Esophagus mucosa (tissue), 1 donor: ENCODE measurements at places on chromosomes 3 and 15. TPM values are rescaled to one million over a fixed set of nuclear protein-coding genes. Genes with fewer than 3 reads are reported as not detected.

Gene DLL4
- 1.1 TPM for total RNA-seq

Gene SPINK8
- 1.6 TPM for total RNA-seq

Gene IQCF5
- not detected for total RNA-seq

Gene UBE2Q2
- 20.9 TPM for total RNA-seq

Gene COL6A5
- 0.16 TPM for total RNA-seq

Gene FAN1
- 8.3 TPM for total RNA-seq

Gene COL7A1
- total RNA-seq, result 86.4 TPM

Gene ONECUT1
- not detected for total RNA-seq

Gene CCDC54
- not detected for total RNA-seq

Gene RASGRF1
- total RNA-seq, result 0.12 TPM

Gene CSK
- 77.1 TPM for total RNA-seq

Gene EIF4E3
- 15.7 TPM for total RNA-seq

Gene XXYLT1
- 12.7 TPM for total RNA-seq

Gene FBXO40
- total RNA-seq, result not detected
